Activated naive CD8-positive, alpha-beta T cell treated with anti-CD3 and anti-CD28 coated beads for 36 hours (primary cell): ENCODE measurements at places on chromosomes 13 and 19. TPM values are rescaled to one million over a fixed set of nuclear protein-coding genes. Genes with fewer than 3 reads are reported as not detected.

DNA sequence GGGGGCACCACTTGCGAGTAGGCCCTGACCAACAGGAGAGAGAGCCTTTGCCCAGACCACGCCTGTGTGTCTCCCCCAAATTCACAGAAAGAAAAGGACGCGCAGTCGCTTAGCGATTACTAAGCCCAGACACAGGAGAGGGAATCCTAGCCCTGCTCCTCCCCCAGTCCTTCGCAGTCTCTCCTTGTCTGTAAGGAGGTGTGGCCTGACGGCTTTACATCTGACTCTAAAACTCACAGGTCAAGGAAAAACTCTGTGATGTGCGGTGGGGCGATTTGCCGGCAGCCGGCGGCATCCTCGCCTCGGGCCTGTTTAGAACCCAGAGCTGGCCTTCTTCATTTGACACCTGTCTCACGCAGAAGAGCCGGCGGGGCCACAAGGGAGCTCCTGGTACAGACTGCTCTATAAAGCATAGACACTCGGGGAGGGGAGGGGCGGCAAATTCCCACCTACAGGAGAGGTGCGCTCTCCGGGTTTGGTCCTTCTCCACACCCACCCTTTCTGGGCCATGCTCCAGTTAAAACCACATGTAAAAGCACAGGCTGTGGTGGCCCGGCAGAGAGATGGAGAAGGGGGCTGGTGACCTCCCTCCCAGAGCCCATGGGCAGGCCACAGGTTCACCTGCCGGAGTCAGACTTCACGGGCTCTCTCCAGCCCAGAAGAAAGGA is 17.8 kb downstream of the GPR12 start:
- DNase-seq, result no peak

Gene IL12RB1
- total RNA-seq, result 26.9 TPM

- no peak for DNase-seq
Measured at GRCh38 chr13:93180356-93180969, 46.1 kb upstream of the GPC6 start.

DNA sequence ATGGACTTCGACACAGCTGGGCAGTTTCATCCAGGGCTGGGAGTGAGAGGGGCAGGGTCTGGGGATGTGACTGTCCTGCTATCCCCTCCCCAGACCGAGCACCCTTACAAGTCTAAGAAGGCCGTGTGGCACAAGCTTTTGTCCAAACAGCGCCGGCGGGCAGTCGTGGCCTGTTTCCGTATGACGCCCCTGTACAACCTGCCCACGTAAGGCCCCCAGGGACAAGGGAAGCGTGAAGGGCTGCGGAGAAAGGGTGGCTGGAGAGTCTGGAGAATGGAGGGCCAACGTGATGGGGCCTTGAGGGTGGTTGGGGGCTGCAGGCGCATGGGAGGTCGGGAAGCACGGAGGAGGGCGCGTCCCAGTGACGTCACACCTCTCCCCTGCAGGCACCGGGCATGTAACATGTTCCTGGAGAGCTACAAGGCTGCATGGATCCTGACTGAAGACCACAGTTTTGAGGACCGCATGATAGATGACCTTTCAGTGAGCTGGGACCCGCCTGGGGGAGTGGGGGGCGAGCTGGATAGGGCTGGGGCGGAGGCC is 89.5 kb downstream of the MAP4K1 start:
- DNase-seq, result no peak

DNA sequence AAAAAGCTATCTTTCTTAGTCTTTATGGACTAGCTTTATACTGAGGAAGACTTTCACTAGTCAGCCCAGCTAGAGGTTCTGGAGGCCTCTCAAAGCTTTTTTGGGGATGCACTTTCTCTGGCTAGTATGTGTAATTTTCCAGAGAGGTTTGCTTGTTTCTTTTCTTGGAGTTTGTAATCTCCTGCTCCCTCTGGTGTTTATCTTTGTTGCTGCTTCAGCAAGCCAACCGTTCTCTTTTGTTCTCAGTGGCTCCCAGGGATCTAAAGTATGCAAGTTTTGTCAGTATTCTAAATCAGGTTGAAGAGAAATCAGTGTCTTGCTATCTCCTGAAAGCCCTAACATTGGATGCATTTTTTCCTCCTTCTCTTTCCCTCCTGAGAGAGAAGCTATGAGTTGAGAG is 121.1 kb upstream of the MYO16 start:
- DNase-seq, result no peak
